ENCODE measurements at places on chromosomes 6 and 20.

DNA sequence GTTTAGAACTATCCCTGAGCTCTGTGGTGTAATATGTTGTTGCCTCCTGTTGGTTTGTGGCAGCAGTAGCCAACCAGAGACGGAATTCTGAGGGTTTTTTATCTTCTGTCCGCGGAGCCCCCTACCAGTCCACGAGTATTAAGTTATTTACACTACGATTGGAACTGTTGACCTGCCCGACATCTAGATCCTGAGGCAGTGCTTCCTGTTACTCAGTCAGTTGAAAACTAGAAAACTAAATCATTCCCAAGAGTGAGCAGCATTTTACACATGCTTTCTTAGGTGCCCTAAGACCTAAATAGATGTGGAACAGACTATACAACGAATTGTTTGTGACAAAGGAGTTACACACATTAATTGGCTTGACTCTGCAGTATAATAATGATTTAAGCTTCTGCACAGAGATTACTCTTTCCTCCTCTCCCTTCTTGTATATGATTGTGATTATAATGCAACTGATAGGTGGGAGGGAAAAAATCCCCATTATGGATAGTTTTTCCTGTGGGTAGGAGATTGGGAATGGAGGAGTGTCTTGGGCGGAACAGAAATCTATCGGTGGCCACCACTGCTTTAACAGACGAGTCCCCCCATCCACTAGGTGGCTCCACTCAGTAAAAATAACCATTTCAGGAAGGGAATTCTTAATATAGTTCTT is 1.7 kb downstream of the LOC128125822 start:
- peak; percentile 32 for DNase-seq

- no peak for DNase-seq
Observed at GRCh38 chr6:30041821-30042220, 19.2 kb upstream of the POLR1H start.

- DNase-seq = no peak
Observed at GRCh38 chr20:21008951-21009350, 97.2 kb downstream of the LINC00237 start.

- DNase-seq = no peak
Observed at GRCh38 chr6:15380351-15380750, 134.5 kb downstream of the JARID2 start.

DNA sequence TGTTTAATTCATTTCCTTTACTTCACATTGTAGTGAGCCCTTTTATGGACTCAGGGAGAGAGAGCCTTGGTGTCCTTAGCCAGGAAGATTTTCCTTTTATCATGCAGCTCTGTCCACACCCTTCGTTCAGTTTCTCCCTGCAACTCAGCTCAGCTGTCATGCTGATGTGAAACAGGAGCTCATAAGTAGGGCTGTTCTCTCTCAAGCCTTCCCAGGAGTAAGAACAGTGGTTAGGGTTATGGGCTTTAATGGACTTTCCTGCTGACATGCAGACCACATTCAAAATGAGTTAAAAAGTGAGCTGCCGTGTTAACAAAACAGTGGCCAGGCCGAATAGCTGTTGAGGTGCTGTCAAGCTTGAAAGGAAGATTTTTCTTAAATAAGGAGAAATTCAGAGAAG is 104.1 kb downstream of the BCKDHB start:
- DNase-seq = no peak

DNA sequence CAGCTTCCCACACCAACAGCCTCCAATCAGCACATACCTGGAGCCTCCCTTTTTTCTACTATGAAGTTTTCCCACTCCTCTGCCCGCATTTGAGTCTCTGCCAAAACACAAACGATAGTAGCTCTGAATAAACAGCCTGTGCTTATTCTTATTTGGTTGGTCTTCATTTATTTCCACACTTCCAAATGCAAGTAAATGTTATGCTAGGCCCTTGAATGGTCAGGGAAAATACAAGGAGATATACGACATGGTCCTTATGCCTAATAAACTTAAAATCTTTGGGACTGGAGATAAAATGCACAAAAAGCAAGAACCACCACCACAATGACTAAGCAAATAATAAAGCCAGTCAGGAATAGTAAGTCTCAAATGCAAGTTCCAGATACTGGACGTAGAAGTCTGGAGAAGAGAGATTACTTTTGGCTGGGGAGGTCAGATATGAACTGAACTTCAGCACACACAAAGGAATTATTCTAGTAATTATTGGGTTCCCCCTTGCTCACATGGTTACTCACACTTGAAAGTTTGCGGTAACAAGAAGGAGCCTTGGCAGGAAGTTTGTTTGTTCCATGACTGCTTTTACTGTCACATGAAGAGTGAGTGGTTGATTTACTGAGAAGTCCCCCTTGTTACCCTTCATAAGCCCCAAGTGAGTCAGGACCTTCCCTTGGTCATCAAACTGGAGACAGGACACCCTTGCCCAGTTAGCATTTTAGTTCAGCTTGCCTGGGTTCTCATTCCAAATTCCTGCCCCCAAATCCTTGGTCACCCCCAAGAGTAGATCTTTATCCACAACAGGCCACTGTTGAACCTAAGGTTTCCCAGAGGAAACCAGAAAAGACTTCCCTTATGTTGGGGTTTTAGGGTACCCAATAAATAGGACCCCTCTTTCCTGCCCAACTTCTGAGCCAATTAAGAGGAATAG is 511.2 kb upstream of the JARID2 start:
- DNase-seq = peak; percentile 53

DNA sequence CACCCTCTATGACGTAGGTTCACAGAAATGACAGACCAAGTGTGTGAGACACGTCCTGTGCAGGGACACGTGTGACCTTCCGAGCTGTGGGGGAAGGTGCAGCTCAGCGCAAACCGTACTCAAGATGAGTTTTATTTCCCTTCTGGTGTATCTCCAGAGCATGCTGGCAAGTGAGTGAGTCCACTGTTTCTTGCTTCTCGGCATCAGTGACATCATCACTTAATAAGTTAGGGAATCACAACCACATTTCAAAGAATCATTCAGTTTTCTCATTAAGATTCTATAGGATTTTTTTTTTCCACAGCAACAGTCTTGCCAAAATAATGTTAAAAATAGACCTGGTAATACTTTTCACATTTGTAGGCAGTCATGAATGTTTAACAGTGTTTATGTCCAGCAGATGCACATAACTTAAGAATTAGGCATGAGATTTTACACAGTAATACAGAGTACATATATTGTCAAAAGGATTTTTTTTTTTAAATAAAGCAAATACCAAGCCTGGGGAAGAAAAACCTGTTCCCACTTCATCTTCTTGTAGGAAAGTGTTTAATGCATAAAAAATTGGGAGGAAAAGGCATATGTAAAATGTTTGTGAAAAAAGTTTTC is 417.8 kb downstream of the CDC5L start:
- DNase-seq = no peak

GRCh38 chr6:108435391-108435790 is 125.3 kb upstream of the FOXO3 start:
- DNase-seq = no peak

DNA sequence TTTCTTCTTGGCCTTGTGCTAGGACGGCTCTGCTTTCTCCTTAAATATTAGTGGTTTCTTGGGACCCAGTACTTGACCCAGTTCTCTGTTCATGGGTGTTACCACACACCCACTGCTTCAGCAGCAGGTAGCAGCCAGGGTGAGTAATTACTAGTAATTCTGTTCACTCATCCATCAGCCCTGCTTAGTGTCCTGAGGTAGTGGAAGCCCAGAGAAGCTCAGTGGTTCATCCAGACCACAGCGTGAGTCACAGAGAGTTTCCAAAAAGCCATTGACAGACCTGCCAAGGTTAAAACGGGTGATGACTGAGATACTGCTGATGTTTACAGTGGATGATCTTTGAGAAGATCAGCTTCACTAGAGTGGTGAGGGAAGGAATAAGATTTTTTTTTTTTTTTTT is 51.7 kb upstream of the HINT3 start:
- peak; percentile 55 for DNase-seq

DNA sequence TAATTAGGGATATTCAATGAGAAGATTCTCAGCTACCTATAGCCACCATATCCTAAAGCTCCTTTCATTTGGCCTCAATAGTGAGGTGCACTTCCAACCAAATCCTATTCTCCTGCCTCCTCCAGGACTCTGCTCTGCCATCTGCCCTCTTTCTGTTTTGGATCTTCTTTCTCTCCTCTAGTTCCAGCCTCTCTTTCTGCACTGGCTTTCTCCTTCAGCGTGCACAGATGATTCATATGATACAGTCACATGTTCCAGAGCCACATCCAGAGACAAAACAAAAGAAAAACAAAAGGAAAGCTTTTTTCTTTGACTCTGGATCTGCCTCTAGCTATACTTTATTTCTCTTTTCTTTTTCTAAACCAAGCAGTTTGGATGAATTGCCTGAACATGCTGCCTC is 531.9 kb upstream of the MAN1A1 start:
- no peak for DNase-seq

DNA sequence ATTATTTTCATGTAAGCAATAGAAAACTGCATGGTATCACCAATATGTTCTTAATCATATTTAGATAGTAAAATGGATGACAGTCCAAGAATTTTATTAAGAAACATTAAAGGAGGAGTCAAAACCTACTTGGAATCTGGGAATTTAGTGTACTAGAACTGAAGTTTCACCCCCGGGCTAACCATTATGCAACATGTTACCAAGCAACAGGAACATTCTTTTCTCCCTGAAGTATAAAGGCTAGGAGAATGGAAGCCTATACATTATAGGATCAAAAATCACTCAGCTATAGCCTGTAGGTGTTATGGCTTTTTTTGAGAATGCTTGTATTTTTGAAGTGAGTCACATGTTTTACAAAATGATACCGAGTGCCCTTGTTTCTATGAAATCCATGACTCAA is 538.3 kb downstream of the GRIK2 start:
- DNase-seq = no peak

- DNase-seq = no peak
Observed at GRCh38 chr6:43493230-43493629, 15.9 kb downstream of the TJAP1 start.

DNA sequence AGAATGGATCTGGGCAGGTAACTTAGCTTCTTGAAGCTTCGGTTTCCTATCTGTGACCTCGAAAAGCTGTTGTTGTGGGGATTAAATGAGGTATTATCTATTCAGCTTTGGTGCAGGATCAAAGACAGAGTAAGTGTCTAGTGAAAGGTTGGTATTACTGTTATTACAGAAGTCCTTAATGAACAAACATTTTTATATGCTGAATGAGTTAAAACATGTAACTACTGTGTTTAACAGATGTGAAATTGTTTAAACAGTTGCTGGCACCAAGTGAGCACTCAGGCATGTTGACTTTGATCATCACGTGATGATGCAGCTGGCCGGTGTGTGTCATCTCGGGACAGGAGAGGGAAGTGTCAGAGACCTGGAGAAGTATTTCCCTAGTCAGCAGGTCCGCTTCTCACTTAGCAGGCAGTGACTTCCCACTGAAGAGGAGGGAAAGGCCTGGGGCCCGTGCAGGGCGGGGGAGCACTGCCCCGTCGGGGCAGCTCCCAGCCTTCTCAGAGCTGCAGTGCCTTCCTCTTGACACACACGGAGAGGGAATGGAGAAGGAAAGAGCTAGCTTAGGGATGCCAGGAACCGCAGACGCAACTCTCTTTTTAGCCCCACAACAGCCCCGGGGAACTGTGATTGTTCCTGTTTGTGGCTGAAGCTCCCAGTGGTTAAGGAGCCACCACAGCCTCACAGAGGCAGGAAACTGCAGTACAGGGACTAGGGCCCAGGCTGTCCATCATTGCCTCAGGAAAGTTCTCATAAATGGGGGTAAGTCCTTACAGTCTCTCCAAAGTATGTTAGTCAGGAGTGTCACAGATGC is 18.0 kb downstream of the TUBB2A start:
- DNase-seq = no peak

DNA sequence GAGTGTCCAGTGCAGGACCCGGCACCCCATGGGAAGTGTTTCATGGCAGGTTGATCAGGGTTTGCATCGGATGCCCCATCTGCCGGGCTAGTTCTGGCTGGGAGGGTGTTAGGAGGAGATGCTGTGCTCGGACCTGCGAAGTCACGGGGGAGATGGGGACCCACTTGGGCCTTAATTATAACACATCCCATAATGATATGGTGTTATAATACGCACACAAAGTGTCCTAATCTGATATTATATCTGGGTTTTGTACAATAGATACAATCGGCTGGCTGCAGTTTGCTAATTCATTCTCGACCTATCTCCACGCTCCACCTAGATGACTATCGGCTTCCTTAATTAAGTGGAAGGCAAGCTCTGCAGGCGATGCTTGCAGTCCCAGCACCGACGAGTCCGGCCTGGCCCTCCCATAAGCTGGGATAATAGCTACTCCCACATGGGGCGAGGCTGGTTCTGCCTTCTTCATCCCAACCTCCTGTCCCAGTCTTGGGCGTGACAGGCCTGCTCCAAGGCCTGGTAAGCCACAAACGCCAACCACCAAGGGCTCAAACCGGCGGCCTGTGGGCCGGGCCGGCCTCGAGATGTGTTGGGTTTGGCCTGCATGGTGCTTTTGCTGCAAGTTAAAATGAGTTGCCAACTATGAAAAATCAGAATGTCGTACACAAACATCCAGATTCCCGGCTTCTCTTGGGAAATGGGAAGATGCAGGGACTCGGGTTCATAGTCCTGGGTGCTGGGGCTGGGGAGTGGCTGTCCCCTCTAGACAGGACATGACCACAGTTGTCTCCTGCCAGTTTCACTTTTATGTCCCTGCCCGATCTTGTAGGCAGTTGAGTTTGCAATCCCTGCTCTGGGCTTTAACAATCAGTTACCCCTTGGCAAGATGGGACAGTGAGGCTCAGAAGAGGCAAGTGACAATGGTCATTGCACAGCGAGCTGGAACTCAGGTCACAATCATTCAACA is 32.7 kb downstream of the CEBPB start:
- no peak for DNase-seq

- no peak for DNase-seq
Observed at GRCh38 chr6:83735461-83735860, 26.6 kb upstream of the SNAP91 start.

- no peak for DNase-seq
Observed at GRCh38 chr20:46941404-46941803, 46.8 kb downstream of the EYA2 start.

- DNase-seq = no peak
Observed at GRCh38 chr6:50147371-50147770, 97.6 kb upstream of the DEFB112 start.

DNA sequence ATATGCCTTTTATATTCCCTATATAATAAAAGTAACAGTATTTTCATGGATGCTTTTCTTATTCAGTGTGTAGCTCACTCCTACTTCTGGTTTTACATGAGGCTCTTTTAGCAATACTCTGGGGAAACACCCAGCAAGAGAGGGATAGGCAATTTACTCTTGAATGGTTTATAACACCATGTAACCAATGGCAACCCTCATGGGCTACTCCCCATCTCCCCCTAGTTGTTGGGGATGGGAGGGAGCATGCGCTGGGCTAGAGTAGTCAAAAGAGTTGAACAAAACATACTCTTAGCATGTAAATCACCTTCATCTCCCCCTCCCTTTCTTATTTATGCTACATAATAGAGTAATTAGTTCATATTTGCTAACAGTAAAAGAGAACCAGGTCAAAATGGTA is 140.1 kb upstream of the LRFN2 start:
- DNase-seq = no peak

All from activated CD4-positive, alpha-beta T cell treated with anti-CD3 and anti-CD28 coated beads for 4 hours (primary cell).